RWPE2 (cell line): ENCODE measurements at places on chromosomes 5 and 9.

DNA sequence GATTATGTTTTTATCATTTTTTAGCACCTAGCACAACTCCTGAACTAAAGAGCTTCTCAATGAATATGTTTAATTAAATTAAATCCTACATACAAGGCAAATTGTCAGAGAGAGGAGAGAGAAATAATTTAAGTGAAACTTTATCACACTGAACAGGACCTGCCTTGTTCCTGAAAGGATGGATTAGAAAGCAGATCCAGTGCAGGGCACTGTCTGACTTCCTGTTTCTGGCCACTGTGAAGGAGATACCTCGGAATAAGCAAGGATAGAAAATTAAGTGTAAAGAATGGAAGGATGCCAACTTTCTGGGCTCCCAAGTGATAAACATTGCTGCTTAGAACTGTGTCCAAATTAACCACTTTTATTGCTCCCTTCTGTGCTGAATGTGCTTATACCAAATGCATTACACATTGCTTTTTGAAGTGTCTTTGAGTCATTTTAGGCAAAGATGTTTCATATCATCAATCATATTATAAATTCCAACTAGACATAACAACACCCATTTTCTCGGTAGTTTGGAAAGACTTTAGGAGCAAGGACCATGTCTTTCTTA is 89.1 kb upstream of the SPDL1 start:
- no peak for DNase-seq

DNA sequence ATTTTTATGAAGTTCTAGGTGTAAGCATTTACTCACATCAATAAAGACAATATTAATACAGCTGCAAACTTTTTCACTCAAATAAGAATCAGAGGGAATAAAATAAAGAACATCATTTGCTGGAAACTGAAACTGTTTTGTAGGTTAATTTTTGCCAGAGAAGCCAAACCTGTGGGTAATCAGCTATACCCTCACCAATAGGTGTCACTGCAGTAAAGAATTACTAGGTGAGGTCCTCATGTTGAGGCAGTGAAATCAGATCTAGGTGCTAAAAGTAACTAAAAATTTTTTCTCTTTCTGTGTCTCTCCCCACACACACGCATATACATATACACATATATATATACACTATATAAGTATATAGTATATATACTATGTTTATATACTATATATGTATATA is 1016.3 kb upstream of the SEMA6A start:
- DNase-seq: no peak

DNA sequence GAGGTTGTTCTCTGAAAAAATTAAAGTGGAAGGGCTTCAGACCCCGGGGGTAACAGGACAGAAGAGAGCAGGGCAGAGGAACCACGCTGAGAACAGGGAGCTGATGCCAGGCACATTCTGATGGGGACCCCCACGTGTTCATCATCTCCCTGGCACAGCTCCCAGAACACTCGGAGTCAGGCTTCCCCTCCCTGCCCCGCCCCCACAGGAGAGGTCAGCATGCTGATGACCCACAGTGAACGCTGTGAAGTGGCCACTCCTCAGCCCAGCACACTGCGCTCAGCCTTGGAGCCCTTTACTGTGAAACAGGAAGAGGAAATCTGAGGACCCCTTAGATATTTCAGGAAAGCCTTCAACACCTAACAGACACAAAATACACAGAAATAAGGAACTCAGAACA is 16.4 kb downstream of the RETREG1 start:
- no peak for DNase-seq

- no peak for DNase-seq
These were observed 283.3 kb upstream of the ANKRD55 start for GRCh38 chr5:56516441-56516840.

DNA sequence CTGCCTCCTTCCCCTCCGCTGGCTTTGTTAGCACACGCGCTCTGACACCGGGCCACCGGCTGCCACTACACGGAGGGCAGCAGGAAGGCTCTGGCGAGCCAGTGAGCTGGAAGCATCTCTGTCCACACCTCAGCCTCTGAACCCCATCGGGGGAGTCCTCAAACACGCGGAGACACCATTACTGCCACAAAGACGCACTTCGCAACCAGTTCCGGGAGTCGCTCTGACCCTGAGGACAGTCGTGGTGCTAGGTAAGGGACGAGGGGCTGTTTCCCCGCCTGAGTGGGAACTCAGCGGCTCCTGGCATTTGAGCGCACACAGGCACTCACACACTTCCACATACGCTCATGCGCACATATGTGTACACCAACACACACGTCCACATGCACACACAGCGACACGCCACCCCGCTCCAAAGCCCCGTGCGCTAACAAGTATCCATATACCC is 160.0 kb downstream of the C9orf152 start:
- no peak for DNase-seq

GRCh38 chr9:71774920-71775319 is 6.6 kb upstream of the CEMIP2 start:
- DNase-seq: no peak

DNA sequence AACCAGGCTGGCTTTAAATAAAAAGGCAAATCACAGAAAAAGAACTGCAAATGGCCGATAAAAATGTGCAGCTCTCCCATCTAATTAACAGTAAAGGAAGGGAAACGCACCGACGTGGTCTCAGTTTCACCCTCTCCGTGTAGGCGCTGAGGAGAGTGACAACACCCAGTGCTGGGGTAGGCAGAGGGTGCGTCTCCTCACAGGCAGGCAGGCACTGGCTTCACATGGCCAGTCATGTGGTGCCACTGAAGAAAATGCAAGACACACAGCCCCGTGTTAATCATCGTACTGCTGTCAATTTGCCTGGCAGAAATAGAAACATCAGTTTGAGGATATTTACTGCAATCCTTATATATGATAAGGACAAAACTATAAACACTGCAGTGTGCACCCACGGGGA is 178.4 kb downstream of the FANCC start:
- DNase-seq: no peak

- DNase-seq: no peak
These were observed 71.2 kb downstream of the CFAP77 start for GRCh38 chr9:132481053-132481849.

GRCh38 chr9:92097997-92098482 is 17.2 kb downstream of the SPTLC1 start:
- DNase-seq: peak; percentile 89

DNA sequence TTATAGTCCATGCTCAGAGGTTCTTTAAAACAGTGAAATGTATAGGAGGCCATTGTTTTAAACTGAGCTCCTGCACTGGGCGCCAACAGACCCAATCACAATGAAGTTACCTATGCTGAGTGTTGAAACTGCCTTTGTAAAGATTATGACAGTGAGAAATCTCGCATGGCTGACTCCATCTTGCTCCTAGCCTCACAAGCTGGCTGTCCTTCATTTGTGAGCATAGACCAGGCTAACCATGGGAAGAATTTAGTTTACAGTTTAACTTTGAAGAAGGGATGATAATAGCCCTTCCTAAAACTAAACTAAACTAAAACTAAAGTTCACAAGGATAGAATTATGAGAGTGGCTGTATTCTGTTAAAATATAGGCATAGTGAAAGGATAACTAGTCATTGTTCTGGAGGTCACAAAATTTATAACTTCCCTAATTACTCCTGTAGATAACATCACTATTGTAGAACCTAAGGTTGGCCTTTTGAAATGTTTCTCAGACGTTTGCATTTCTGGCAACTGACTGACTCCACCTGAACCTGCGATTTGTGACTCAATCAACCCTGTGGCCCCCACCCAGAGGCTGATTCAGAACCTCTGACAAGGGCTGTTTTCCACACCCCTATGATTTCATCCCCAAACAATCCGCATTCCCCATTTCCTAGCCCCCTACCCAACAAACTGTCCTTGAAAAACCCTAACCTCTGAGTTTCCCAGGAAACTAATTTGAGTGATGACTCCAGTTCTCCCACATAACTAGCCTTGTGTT is 59.1 kb downstream of the HMHB1 start:
- DNase-seq: peak; percentile 78

GRCh38 chr5:116446356-116447005 is 128.1 kb downstream of the SEMA6A start:
- no peak for DNase-seq

DNA sequence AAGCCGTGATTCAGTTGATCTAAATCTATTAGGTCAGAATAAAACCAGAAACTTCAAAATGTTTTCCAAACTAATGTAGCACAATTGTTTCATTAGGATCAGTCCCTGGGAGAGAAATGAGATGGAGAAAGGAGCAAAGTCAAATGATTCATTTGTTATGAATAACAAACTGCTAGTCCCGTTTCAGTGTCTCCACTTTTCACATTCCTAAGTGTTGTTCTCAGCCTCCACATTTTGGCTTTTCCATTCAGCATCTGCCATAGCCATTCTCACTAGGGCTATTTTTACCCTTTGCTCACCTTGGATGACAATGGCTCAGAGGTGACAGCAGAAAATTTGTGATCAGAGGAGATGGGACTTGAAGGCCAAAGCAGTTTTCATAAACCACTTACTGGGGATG is 314.1 kb upstream of the KIF2A start:
- DNase-seq: no peak

- no peak for DNase-seq
These were observed 3.2 kb upstream of the C5orf63 start for GRCh38 chr5:127076315-127077129.
